Vagina (tissue), 2 donors: ENCODE measurements at places on chromosomes 6 and 20. TPM values are rescaled to one million over a fixed set of nuclear protein-coding genes. Genes with fewer than 3 reads are reported as not detected.

The TBPL1 gene
- total RNA-seq = 17.7 TPM

DNA sequence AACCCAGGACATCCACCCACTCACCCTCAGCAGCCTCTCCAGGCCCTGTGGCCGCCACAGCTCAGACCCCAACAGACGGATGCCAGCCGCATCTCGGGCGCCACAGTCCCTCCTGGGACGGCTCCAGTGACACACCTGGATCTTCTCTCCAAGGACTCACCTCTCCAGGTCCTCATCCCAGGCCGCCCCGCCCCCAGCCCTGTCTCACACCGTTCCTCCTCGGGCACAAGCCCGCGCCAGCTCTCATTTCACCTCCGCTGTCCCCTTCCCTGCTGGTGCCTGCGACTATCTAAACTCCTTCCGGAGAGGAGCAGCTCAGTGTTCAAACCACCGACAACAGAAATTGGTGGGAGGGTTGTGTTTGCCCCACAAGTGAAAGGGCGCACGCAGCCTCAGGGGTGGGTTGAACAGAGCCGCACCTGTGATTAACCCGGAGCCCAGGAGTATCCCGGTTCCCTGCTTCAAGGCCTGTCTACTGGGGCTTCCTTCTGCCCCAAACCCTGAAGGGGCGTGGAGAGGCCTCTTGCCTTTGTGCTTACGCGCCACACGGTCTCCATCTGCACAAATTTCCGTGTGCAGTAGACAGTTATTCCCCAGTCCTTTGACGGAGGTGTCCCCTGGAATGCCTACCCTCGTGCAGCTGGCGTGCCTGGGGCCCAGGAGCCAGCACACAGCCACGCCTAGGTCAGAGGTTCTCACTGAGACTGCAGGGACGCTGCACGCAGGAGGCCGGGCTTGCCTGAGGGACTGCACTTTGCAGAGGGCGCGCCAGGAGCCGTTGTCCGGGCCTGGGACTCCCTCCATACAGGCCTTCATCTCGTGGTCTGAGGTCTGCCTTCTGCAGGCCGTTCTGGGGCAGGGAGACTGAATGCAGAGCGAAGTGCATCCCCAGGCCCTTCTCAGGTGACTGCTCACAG is 232.7 kb downstream of the DLL1 start:
- DNase-seq = no peak

- DNase-seq = no peak
Measured at GRCh38 chr20:50728981-50729874, 2.2 kb upstream of the PARD6B start.

The BNIP5 gene
- not detected for total RNA-seq

The MICB gene
- total RNA-seq = 3.2 TPM

- DNase-seq = no peak
Measured at GRCh38 chr6:74044417-74045096, 348.6 kb downstream of the CD109 start.

GRCh38 chr20:47188540-47188939 is 168.0 kb downstream of the ZMYND8 start:
- no peak for DNase-seq

GRCh38 chr6:123515715-123516114 is 121.0 kb downstream of the TRDN start:
- no peak for DNase-seq

The SALL4 gene
- total RNA-seq = not detected

DNA sequence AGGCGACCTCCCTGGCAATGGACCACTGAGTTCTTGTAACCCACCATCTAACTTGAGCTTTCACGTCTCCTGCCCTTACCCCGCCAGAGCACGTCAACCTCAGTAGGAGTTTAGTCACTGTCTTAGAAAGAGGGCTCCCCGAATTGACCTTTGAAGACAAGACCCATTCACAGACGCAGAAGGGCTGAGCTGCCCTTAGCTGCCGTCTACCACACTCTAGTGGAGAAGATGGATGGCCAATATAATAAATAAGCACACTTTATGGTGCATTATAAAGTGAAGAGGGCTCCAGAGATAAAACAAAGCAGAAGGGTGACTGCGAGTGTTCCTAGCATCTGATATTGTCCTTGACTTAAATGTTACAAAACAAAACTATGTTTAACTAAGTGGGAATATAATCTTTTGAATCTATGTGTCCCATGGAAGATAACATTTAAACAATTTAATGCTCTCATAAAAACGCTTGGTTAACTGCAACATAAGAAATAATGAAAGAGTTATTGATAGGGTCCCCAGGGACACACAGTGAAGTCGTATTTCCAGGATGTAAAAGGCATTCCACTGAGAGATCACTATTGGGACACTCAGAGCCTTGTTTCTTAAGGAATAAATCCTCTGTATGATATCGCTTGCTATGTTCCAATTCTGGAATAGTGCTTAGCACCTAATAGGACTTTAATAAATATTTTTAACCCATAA is 261.1 kb downstream of the THBS2 start:
- DNase-seq = no peak

DNA sequence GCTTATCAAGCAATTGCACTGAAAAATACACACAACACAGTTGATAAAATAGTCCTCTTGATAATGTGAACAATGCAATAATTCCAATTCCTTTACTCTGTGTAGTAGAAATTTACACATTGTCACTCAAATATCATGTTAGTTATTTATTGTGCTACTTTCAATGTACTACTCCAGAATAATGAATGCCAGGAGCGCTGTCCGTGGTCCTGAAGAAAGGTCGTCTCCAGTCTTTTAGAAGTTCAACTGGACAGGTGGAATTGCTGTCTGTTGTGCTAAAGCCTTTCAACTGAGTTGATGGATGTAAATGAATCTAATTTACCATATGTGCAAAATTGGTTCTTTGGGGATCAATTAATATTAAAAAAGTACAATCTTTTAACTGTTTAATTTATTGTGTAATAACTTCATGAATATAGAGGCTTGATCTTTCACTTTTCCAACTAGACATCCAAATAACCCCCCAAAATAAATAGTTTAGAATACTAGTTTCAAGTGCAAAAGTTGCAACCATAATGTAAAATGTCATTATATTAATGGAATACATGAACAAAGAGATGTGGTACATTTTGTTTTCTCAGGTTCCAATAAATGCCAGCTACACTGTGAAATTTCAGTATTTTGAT is 3.2 kb downstream of the GRIK2 start:
- no peak for DNase-seq

DNA sequence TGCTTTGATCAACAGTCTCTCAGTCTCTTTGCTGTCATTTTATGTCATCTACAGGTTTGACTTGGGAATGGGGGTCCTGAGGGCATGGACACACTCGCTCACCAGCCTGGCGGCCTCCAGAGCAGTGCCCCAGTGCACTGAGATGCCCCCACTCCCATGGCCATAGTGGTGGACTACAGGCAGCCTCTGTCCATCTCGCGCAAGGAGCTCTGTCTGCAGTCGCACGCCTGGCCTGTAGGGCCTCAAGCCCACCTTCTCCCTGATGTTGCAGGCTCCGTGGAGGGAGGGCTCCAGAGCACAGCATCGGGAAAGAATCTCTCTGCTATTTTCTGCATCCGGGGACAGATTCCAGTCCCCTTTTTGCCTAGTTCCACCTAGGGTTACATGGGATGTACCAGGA is 22.6 kb downstream of the DDO start:
- no peak for DNase-seq

DNA sequence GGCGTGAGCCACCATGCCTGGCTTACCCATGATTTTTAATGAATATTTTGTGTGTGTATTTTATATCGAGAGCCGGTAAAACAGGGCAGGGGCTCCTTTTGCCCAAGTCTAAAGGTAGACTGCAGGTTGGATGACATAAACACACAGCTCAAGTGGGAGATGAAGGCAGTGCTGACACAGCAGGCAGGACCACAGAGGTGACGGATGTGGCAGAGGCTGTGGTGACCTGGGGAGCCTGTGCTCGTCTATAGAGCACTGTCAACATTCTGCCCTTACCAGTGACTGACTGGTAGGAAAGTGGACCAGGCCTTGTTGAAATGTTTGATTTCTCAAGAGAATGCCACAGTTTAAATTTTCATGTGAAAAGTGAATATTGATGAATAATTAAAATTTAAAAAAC is 137.5 kb downstream of the ZFP64 start:
- no peak for DNase-seq

GRCh38 chr20:5834436-5835005 is 84.3 kb downstream of the SHLD1 start:
- no peak for DNase-seq

DNA sequence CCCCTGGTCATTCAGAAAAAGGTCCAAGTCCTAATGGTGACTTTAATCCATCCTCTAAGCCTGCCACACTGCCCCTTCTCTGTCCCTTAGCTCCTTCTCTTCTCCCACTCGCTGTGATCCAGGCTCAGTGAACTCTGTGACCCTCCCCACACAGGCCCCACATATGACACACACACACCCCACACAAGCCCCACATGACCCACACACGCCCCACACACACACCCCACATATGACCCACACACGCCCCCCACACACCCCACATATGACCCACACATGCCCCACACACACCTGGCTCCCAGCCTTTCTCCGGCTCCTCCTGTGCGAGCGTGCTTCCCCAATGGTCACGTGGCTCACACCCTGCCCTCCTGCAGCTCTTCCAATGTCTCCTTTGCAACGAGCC is 528.4 kb upstream of the AGPAT4 start:
- no peak for DNase-seq

The RAB44 gene
- 0.49 TPM for total RNA-seq

The MTO1 gene
- 26.0 TPM for total RNA-seq

The MYMX gene
- not detected for total RNA-seq

DNA sequence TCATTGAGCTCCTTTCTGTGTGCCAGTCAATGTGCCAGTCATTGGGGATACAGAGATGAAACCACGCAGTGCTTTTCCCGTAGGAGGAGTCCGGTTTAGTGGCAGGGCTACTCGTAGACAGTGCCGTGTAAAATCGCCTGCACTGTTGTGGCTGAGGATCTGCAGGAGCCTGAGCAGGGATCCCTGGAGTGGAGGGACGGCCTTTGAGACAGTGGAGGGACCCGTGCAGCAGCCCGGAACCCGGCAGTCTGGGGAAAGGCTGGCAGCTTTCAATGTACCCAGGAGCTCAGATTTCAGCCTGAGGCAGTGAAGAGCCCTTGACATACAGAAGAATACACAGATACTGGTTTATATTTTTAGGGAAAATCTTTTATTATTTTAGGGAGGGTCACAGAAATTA is 203.3 kb downstream of the ARID1B start:
- DNase-seq = no peak

DNA sequence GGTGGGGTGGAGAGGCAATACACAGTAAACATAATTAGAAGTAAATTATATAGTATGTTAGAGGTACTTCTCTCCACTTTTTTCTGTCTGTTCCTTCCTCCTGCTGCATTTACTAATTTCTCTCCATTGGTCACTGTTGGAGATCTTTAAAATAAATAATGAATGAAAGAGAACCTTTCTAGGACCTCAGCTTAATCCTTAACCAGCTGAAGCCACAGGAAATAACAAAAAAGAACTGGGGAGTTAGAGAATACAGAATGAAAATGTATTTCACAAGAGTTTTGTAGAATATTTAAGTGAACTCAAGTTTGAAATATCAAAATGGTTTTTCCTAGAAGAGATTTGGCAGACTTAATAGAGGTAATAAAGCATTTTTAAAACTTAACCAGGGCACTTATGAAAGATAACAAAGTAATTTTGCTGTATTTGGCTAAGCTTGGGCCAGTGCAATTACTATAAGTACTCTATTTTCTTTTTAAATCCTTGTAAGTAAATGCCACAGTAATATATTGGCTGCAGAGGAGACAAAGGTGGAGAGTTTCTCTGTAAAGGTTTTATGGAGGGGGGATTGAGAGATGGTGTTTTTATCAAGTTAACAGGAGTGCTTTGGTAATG is 405.0 kb downstream of the CDKAL1 start:
- no peak for DNase-seq

The SLC17A4 gene
- not detected for total RNA-seq

- no peak for DNase-seq
Measured at GRCh38 chr6:7243179-7243981, 69.6 kb downstream of the SSR1 start.

DNA sequence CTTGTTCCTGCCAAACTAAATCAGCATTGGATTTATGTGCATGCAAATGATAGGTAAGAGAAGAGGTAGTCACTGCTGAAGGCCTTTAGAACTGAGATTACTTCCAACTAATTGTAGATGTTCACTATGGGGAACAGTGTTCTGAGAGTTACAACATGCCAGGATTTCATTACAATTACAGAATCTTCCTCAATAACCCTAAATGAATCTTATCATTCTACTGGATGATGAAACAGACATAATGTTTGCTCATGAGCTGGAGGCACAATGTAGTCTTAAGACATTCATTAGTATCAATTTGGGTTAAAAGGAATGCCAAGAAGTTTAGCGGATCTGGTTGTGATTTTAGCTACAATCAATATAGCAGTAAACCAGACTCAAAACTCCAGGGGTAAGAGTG is 248.9 kb upstream of the THEMIS start:
- DNase-seq = no peak

GRCh38 chr6:143598466-143599080 is 79.2 kb upstream of the PHACTR2 start:
- DNase-seq = no peak

- no peak for DNase-seq
Measured at GRCh38 chr6:2221726-2222274, 23.6 kb downstream of the GMDS start.

DNA sequence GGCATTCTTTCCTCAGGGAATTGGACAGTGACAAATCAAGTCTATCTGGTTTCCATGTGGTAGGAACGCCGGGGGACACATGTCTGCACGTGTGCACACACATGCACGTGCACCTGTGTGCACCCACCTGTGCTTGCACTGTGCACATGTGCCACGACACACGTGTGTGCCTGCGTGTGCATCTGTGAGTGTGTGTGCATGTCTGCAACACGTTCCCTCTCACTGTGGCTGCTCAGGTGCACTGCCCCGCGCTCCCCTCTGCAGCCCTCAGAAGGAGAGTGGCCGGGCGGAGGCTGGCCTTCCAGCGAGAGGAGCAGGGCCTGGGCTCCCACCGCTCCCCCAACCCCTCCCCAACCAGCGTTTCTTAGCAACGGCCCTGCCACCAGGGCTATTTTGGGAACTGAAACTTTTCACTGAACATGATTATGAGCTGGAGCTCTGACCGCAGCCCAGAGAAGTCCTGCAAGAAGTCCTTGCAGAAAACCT is 147.8 kb downstream of the PHACTR3 start:
- no peak for DNase-seq

The SRMS gene
- not detected for total RNA-seq
